Mucosa of descending colon (tissue), 3 donors: ENCODE measurements at places on chromosomes 12 and 14. TPM values are rescaled to one million over a fixed set of nuclear protein-coding genes. Genes with fewer than 3 reads are reported as not detected.

The TAS2R20 gene
- 1.7 TPM for total RNA-seq

The TBC1D30 gene
- total RNA-seq: 8.7 TPM

The PLEKHG7 gene
- total RNA-seq: 2.7 TPM

The CCND2 gene
- 236 TPM for total RNA-seq

The ASCL1 gene
- 0.16 TPM for total RNA-seq

The RNU7-1 gene
- not detected for total RNA-seq

DNA sequence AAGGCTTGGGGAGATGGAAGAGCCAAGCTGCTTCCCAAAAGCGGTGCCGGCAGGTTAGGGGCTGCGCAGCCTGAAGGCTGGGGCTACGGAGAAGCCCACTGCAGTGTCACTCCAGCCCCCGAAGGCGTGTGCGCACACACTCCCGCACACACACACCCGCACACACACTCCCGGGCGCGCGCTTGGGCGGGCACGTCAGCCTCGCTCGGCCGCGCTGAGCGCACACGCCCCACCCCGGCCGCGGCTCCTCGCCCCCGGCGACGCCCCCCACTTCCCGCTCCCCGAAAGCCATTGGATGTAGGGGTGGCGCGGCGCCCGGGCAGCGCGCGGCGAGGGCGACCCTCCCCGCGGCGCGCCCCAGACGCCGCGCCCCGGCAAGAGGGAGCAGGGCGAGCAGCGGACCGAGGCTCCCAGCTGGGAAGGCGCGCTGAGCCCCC, at the start of gene KCNK10:
Gene KCNK10, minus strand, starts transcription at position 184 of the 437 bp plus-strand sequence. CDS start 471 bp downstream, outside the sequence.
- no peak for DNase-seq

DNA sequence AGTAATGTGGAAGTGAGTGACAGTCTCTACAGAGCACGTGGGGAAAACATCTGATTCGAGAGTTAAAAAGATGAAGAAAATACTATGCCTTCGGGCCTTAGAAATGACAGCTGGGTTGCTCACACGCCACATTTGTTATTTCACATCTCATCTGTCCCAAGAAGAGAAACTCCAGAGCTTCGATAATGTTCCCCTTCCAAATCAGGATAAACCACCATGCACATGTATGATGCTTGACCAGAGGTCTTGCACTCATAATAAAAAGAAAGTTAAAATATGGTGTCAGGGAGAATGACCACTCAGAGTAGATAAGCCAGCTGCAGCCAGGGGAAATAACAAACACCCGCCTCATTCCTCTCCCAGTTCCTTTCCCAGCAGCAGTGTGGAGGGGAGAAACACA, 34.6 kb downstream of the NIN start:
- no peak for DNase-seq

- DNase-seq: no peak
Measured at GRCh38 chr14:36981832-36982529, 190.4 kb downstream of the SLC25A21 start.

GRCh38 chr12:111387747-111388323, 17.9 kb upstream of the SH2B3 start:
- DNase-seq: no peak

- peak; percentile 41 for DNase-seq
Measured at GRCh38 chr14:41154143-41154807, 452.4 kb upstream of the LRFN5 start.

DNA sequence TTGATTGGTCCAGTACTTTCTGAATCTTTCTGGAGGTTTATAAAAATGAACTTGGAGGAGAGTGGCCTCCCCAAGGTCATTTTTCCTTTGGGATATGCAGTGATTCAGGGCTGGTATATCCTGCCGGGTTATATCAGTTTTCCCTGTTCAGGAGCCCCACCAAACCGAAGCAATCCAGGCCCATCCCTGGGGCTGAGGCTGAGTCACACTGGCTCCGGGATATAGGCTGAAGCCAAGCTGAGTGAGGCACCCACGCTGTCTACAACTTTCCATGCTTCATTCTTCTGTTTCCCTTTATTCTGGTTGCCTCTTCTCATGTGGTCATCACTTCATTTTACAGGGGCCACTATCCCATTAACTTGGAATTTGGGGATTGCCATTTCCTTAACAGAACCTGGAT, 3.4 kb downstream of the SSPN start:
- DNase-seq: no peak

- DNase-seq: no peak
Measured at GRCh38 chr14:92952481-92953298, 29.7 kb downstream of the CHGA start.

GRCh38 chr12:94273272-94273671, 124.9 kb downstream of the PLXNC1 start:
- no peak for DNase-seq

DNA sequence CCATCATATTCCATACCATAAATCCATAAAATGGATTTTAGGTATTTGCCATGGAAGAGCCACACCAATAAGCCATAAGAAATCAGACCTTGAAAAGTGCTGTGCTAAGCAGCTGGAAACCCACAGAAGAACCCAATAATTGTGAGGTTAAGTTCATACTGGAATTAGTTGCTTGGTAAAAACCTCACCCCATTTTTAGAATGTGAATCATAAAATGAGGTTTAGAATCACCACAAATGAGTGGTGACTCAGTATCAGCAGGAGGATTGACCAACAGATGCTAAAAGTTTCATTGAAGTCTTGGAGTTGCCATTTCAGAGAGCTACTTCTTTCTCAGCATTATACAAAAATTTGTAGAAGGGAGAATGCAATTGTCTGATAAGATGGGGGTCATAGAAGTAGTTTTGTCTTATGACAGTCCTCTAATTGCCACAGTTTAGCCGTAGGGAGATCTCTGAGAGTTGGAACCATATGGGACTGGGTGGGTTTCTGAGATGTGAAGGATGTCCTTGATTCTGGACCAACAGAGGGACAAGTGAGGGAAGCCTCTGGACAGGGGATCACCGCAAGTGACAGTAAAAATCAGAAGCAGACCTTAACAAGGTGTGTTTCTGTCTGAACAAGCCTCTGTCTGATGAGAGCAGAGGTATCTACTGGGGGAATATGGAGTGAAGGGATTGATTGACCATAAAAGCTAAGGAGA, 1.4 kb upstream of the STON2 start:
- no peak for DNase-seq

- no peak for DNase-seq
Measured at GRCh38 chr14:59275668-59276067, 87.2 kb downstream of the DAAM1 start.
